Activated gamma-delta T cell treated with Interleukin-2 at 50 U/mL for 16 hours (primary cell): ENCODE measurements at places on chromosomes 7 and 10.

GRCh38 chr10:103708627-103709288 is 146.6 kb downstream of the SH3PXD2A start:
- no peak for DNase-seq

DNA sequence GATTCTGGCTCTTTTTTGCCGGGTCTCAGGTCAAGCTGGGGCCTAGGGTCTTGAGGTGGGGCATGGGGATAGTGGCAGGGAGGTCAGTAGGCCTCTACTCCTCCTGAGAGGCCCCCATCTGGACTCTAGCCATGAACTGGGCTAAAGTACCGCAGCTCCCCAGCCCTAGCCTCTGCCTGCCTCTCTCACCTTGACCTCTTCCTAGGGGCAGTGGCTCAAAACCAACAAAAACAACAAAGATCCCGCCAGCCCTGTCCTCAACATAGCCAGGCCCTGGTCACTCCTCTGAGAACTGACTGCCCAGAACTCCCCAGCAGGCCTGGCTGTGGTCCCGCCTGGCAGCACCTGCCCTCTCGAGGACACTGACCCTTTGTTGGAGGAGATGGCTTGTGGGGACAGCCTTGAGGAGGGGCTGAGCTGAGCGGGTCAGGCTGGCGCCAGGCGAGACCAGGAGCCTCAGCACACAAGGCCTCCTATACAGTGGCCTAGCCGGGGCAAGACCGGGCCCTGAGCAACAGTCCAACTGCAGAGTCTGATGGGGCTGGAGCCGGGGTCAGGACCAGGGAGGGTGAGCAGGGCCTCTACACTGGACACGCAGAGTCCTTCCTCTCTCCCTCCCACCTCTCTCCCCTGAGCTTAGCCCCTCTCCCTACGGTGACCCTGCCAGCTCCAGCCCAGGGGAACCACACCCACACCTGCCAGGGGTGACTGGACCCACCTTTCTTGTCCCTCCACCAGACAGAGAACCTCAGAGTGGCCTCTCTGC is 11.6 kb upstream of the PPIF start:
- DNase-seq = no peak

GRCh38 chr7:2567679-2568278 is 9.0 kb downstream of the IQCE start:
- DNase-seq = no peak

GRCh38 chr7:149223761-149224160 is 15.7 kb upstream of the ZNF212 start:
- DNase-seq = no peak

DNA sequence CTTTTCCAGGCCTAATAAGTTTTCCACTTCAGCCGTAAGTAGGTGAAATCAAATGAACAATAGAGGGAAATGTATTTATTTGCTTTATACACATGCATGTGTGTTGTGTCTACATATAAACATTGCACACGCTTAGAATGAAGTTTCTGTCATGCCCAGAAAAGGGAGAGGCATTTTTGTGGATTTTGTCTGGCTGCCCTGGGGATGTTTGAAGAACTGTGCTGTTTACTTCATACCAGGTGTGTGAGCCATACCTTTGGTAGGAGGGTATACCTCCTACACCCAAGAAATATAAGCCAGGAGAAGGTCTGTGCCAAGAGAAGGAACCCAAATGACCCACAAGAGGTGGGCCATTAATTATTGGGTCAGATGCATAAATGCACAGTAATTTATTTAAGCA is 12.8 kb downstream of the GATAD1 start:
- DNase-seq = no peak

- DNase-seq = no peak
These were observed 209.8 kb upstream of the POM121L12 start for GRCh38 chr7:52825611-52826010.

DNA sequence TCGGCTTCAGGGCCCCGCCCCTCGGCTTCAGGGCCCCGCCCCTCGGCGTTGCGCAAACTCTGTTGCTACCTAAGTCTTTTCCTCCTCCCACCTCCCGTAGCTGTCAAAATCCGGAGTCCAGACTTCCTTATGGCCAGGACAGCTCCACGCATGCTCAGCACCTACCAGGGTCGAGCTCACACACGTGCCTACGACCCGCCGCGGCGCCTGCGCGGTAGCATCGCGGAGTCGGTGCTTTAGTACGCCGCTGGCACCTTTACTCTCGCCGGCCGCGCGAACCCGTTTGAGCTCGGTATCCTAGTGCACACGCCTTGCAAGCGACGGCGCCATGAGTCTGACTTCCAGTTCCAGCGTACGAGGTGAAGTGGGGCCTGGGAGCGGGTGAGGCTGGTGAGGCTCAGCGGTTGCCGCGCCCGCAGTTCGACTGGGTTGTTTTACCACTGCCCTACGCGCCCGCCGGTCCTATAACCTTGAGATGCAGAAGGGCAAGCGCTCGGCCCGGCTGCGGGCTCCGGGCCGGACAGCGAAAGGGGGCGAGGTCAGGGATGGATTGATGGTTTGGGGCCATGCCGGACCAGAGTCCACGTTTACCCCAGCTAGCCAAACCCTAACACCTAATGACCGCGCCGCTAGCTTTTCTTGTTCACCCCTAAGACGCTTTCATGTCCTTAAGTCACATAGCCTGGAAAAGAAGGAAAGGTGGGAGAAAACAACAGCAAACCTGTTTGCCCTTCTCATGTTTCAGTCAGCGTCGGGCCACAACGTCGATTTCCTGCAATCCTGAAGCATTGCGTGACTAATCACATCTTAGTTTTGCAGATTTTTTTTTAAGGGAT is at the start of gene CISD1:
CISD1 (plus strand) TSS at position 217 of the 836 bp plus-strand sequence; CDS start at position 329, 112 bp downstream.
- peak; percentile 89 for DNase-seq

GRCh38 chr7:90692947-90693346 is 96.8 kb downstream of the CDK14 start:
- no peak for DNase-seq

DNA sequence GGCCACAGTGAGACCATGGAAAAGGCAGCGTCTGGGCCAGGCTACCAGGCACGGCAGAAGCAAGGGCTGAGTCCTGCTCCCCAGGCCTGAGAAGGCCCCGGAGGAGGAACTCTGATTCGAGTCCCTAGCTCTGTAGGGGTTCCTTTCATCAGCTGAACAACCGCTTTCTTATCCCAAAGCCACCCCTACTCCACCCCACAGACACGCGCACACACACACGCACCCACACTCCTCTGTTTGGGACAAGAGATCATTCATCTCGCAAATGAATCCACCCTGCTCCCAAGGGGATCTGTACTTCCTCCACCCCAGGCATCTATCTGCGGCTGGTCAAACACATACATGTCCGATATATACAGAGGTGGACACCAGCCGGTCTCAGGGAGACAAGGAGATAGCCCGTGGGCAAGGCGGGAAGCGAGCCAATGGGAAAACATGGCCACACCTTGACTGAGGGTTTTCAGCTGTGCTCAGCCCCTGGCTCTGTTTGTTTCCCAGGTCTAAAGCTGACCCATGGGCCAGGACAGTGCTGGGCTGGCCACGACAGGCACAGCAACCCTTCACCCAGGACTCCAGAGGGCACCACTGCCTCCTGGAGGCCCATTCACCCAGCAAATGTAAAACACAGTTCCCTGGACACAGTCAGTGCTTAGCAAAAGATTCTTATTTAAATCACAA is 7.3 kb downstream of the ZCCHC24 start:
- no peak for DNase-seq

- DNase-seq = no peak
These were observed 138.2 kb upstream of the MKLN1 start for GRCh38 chr7:131189488-131189887.

DNA sequence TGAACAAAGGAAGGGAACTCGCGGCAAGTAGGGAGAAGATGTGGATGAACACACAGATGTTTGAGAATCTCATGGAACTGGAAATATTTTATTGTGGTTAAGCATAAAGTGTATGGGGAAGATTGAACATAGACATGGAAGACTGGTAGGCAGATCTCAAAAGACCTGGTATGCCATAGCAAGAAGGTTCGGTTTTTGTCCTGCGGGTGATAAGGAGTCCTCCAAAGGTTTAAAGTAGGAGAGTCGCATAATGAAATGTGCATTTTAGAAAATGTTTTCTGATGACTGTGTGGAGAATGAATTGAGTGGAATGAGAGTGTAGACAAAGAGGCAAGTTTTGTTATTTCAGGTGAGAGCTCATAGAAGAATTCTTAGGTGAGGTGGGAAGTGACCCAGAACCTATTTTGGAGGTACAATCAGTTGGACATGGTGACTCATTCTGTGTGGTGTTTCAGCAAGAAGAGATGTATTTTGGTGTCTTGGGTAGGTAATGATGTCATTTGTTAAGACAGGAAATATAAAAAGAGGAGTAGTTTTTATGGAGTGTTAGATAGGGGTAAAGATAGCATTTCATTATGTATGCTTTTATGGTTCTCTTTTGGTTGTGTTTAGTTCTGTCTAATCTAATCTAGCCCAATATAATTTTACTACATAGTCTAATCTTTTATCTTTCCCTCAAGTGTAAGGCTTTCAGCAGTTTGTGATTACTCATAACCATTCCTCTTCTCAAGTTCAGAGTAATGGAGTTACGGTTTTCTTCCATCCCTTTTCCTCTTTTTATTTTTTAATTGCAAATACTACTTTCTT is 239.2 kb downstream of the EXOC4 start:
- no peak for DNase-seq

- no peak for DNase-seq
These were observed 95.1 kb upstream of the CAV2 start for GRCh38 chr7:116404389-116404788.

DNA sequence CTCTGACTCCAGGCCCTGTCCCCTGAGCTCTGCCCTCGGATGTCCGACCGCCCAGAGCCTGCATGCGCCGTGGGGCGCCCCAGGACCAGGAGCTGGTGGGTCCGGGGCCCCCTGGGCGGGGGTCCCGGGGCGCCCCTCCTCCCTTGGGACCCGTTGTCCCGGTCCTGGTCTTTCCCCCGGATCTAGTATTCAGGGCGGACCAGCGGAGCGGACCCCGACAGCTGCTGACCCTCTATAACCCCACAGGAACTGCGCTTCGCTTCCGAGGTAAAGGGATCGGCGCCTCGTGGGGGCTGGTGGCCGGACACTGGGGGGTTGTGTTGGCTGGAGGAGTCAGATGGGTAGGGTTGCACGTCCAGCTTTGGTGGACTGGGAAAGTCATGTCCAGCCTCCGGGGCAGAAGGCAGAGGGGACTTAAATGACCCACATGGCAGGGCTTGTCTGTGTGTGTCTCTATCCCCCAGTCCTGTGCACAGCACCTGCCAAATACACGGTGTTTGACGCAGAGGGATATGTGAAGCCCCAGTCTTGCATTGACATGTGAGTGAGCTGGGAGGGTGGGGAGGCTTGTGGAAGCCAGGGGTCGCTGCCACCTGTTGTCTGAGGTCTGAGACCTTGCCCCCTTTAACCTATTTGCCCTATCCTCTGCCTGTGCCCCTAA is 520 bp downstream of the MOSPD3 start:
- peak; percentile 16 for DNase-seq

GRCh38 chr10:68156373-68157185 is 47.3 kb downstream of the MYPN start:
- peak; percentile 61 for DNase-seq

GRCh38 chr10:12218991-12219390 is 23.0 kb downstream of the CDC123 start:
- DNase-seq = no peak

- DNase-seq = no peak
These were observed 201.0 kb upstream of the IMMP2L start for GRCh38 chr7:111763221-111763801.

DNA sequence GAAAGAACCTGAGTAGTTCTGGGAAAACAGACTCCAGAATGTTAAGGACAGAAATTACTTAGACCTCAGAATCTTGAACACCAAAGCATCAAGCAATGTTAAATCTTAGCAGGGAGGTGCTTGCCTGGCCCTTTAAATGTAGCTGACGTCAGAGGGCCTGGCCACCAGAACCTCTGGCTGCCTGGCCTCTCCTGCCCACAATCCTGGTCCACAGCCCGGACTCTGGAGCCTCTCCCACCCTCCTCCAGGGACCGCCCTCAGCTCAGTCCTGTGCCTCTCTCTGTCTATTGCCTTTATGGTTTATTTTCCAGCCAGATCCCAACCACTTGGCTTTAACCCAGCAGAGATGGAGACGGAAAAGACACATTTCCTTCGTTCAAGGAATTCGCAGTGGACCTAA is 42.2 kb upstream of the EGR2 start:
- no peak for DNase-seq

DNA sequence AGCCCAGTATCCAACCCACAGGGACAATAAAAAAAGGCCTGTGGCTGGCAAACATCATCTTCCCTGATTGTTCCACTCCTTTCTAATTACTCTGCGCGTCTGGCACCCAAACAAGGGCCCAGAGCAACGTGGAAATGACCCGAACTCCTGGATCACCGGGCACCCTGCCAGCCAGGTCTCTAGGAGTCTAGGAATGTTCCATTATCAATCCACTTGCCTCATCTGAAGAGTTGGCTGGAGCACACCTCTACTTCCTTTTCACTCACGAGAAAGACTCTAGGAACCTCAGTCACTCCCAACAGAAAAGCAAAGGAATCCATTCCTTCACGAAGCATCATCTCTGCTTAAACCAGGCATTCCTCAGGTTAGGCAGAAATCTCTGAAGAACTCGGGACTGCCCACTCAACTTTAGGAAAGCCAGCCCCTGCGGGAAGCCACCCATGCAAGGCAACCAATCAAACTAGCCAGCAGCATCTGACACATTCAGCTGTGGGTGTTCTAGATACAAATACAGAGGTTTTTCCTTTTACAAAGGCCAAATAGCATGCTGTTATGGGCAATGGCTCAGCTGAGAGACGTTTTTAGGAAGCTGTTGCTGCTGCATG is 37.7 kb downstream of the ATXN7L1 start:
- DNase-seq = no peak

DNA sequence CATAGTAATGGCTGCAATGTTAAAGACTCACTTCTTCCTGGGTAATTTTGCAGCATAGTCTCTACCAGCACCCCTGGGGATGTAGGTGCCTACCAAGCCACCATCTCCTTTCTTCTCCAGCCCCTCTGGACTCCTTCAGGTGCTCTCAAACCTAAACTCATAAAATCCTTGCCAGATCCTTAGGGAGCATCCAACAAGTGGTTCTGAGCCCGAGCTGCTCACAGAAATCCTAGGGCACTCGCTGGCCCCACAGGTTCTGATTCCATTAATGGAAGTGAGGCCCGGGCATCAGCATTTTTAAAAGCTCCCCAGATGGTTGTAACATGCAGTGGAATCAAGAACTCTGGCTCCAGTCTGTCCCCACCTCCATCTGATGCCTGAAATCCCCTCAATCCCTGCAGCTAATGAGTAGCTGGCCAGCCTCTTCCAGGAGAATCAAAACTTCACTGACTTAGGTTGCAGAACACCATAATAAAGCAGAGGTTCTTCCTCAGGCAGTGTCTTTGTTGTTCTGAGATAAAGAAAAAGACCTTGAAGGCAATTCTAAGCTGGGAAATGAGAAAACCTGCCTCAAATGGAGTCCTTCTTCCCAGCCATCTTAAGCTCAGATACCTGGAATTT is 336.8 kb downstream of the KCNMA1 start:
- DNase-seq = no peak

- DNase-seq = no peak
These were observed 2.4 kb downstream of the CD36 start for GRCh38 chr7:80640846-80641245.
